ENCODE measurements at places on chromosomes 7 and 10.

GRCh38 chr7:155189590-155189989 is 108.1 kb upstream of the INSIG1 start:
- DNase-seq: no peak

DNA sequence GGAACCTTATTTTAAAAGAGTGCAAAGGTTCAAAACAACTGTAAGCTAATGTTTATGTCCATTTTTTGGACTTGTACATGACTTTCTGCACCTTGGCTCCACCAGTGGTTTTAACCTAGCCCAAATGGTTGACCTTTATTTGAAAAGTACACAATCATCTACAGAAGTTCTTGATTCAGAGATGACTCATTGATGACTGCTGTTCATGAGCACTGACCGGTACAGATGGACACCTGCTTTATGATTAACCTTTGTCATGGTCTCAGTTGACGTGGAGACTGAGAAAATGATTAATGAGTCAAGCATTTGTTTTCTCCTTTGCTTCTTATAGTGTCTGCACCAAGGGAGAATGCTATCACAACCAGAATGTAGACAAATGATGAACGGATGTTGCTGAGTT is 55.7 kb upstream of the PTER start:
- no peak for DNase-seq

DNA sequence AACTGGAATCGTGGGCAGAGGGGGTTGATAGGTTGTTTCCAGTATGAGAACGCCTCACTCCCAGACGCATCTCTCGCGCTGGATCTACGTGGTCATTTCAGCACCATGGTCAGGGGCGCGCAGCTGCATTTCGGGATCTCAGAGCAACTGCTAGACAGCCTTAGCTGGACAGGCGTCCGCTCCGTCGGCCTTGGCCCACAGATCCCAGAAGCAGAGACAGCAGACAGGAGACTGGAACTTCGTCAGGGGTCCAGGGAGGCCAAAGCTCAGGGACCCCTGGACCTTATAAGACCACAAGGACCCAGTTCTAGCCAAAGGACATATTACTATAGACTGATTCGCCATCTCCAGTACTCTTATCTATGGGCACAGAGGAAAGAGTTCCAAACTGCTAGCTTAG is 5.3 kb downstream of the NEUROG3 start:
- DNase-seq: no peak

DNA sequence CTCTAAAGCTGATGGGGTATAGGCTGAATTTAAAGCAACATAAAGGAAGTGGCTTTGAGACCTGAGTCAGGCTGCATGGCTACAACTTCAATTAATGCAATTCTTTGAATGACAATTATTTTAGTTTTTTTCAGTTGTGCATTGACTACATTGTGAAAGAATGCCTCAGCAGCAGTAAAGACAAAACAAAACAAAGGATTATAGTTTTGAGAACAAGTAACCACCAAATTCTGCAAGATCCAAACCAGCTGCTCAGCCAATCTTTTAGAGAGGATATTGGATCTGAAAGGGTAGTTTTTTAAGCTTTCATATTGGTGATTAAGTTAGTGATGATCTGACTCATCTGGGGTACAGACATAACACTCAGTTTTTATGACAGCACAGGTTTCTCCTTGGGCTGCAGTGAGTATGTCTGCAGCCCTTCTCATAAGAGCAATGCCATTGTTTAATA is 40.6 kb upstream of the ABCA13 start:
- DNase-seq: peak; percentile 28

GRCh38 chr10:7915923-7916536 is 97.7 kb downstream of the TAF3 start:
- DNase-seq: no peak

DNA sequence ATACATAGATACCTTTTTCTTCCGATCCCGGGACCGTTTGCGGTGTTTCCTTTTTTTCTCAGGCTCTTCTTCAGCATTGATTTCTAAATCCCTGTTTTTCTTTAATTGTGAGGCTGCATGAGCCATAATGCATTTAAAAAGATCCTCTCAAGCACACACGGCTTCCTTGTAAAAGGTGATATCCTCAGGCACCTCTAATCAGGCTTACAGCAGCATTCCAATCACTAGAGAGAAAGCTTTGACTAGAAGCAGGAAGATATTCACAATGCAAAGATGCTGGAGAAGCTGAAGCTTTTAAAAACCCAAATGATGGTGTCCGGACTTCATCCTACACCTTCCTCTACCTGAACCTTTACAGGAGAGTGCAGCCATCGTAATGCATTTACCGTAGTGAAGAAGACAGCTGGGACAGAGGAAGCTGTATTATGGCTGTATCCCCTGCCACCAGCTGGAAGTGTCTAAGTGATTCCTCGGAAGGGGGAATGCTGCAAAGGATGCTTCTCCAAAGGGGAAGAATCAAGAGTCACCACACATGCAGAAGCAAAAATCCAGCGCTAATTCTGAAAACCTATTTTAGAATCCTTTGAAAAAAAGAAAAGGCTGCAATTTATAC is at the start of gene ANK3:
ANK3 (minus strand) TSS at position 463 of the 613 bp plus-strand sequence; CDS start at position 126, 337 bp downstream.
- DNase-seq: no peak

DNA sequence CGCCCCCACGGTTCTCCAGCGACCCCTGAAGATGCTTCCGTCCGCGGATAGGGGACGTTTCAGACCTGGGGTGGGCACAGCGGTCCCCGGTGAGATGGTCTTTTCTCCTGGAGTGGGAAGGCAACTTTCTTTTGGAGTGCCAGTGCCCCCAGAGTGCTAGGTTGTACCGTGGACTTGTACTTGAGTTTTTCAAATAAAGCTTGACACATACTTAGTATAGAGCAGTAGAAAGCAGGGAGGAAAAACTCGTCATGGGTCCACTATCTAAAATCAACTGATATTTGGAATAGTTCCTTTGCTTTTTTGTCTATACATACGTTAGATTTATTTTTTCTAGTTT is 28.4 kb downstream of the RBM20 start:
- no peak for DNase-seq

DNA sequence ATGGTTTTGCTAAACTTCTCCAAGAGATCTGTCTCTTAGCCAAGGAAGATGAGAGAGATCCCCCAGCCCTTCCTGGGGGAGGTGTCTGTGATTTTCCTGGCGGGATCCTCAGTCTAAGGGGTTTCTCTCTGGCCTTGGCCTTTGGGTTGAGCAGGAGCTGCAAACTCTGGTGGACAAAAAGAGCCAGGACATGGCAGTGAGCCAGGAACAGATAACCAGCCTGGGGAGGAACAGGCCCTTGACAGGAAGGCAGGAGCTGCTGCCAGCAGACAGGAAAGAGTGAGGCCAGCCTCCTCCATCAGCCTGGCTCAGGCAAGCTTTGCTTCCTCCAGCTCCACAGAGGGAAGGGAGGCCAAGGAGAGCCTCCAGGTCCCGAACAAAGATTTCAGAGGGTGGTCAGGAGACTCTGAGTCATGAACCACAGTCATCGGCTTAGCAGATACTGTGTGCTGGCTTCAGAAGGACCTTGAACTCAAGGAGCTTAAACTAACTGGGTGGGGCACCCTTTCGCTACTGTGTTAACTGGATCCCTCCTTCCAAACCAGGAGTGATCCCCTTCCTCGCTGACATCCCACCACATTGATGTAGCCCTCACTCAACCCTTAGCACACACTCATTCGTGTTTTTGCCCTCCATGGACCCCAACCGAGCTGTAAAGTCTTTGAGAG is 34.7 kb downstream of the DDIT4 start:
- no peak for DNase-seq

- no peak for DNase-seq
Observed at GRCh38 chr7:151896486-151896885, 19.6 kb upstream of the PRKAG2 start.

- DNase-seq: no peak
Observed at GRCh38 chr10:91289305-91289704, 68.8 kb downstream of the PCGF5 start.

DNA sequence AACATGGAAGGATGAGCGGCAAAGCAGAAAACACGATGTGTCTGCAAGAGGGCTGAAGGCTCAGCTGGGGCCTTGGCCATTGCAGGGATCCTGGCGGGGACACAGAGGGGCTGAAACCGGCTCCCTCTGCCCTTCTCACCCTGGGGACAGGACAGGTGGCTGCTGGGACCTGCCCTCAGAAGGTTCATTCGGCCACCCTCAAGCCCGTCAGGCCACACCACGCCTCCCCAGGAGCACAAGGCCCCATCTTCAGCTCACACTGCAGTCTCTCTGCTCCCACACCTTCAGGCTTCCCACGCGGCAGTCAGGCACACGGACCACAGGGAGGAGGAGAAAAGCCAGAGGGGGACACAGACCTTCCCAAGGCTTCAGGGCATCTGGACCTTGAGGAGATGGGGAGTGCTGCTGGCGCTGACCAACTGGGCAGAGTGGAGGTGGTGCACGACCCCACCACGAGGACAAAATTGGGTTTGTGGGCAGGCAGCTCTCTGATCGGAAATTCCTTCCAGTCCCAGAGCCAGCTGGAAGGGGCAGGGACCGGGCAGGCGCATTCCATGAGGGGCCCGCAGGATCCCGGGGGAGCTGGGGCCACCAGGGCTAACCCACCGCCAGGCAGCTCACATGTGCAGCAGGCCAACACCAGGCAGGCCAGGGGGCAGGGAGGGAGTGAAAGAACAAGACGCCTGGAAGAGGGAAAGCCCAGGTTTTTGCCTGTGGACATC is 104.0 kb downstream of the MAD1L1 start:
- no peak for DNase-seq

- peak; percentile 86 for DNase-seq
Observed at GRCh38 chr10:133357285-133358161, at the start of gene FUOM. TSS of gene FUOM (minus strand) at chr10:133358019. CDS start at chr10:133358007, 12 bp downstream.

- DNase-seq: no peak
Observed at GRCh38 chr7:127018889-127019288, 233.9 kb downstream of the GRM8 start.

DNA sequence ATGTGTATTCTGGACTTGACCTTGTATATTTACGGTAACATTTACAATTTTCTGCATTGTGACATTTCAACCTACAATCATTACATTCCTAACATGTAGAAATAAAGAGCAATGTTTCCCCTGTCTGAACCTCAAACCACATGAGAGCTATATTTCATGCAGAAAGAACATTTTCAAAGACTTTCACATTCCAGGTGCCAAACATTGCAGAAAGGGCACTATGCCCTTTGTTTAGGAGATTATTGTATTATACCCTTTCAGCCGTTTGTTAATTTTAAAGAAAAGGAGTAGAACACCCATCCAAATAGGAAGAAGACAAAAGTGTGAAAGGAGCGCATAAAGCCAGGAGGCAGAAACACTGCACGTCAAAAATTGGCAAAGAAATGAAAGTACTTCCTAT is 260.4 kb downstream of the RELN start:
- DNase-seq: no peak

DNA sequence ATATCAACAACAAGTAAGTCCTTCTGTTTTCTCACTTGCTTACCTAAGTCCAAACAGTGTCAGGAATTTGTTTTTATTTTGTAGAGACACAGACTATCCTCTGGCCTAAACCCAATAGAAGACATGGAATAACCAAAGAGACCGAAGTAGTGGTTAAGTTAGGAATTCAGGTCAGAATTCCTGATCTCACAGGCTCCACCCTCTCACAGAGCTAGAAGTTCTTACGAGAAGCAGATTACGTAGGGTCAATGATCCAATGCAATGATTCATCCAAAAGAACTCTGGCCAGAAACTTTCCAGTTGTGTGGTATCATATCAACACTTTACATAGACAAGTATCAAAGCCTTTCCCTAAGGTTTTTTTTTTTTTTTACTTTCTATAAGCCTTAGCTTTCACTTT is 73.8 kb downstream of the IQUB start:
- DNase-seq: no peak

- DNase-seq: no peak
Observed at GRCh38 chr10:82515256-82515655, 640.3 kb downstream of the NRG3 start.

GRCh38 chr7:34011017-34011695 is 105.8 kb downstream of the BMPER start:
- no peak for DNase-seq

- no peak for DNase-seq
Observed at GRCh38 chr7:100951172-100951571, 1.8 kb downstream of the MUC3A start.

DNA sequence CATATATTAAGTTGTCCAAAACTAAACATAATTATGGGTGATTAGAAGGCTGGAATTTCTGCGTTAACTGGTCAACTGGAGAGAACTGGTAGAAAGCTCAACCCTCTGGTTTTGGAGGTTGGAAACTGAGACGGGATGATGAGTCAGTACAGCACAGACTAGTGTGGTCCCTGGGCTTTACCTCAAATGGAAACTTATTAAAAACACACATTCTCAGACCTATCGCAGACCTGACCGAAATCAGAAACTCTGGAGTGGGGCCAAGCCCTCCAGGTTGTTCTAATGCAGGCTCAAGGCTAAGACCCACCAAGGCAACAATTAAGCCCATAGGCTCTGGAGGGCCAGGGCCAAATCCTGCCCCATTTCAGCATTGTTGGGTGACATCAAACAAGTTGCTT is 136.9 kb downstream of the KCNMA1 start:
- DNase-seq: no peak

DNA sequence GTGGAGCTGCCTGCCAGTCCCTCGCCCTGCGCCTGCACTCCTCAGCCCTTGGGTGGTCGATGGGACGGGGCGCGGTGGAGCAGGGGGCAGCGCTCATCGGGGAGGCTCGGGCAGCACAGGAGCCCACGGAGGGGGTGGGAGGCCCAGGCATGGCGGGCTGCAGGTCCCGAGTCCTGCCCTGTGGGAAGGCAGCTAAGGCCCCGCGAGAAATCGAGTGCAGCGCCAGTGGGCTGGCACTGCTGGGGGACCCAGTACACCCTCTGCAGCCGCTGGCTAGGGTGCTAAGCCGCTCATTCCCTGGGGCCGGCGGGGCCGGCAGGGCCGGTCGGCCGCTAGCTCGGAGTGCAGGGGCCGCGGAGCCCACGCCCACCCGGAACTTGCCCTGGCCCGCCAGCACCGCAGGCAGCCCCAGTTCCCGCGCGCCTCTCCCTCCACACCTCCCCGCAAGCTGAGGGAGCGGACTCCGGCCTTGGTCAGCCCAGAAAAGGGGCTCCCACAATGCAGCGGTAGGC is 565.9 kb upstream of the NRG3 start:
- no peak for DNase-seq

- no peak for DNase-seq
Observed at GRCh38 chr10:87578160-87578841, 73.6 kb downstream of the MINPP1 start.

- DNase-seq: no peak
Observed at GRCh38 chr7:124761164-124761715, 4.4 kb downstream of the GPR37 start.

GRCh38 chr10:97778452-97779302 is 6.9 kb upstream of the SFRP5 start:
- no peak for DNase-seq

- DNase-seq: no peak
Observed at GRCh38 chr10:86285136-86285790, 81.3 kb downstream of the GRID1 start.

- DNase-seq: no peak
Observed at GRCh38 chr7:2782121-2782520, 62.0 kb downstream of the GNA12 start.

DNA sequence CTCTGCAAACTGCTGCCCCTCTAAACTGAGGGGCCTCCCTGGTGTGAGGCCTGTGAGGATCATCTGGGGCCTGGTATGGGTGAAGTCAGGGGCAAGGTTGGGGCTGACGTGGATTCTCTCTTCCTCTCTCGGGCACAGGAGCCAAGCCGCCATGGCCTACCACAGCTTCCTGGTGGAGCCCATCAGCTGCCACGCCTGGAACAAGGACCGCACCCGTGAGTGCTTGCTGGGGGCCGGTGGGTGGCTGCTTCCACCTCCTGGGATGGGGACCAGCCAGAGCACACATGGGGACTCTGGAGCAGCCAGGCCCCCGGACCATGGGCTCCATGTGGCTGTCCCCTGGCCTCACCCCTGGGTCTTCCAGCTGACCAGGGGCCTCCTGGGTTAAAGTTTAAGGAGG is 11.0 kb downstream of the ARPC1B start:
- DNase-seq: no peak

Measured in GM06990 (cell line).